Psoas muscle (tissue), 8 donors: ENCODE measurements at places on chromosomes 7 and 10. TPM values are rescaled to one million over a fixed set of nuclear protein-coding genes. Genes with fewer than 3 reads are reported as not detected.
A peak's percentile ranks its signal among the peaks of the same experiment; 100 is the strongest.

- no peak overlapping the region for H3K27ac ChIP-seq
- no peaks in the 10 kb centered on the region for H3K4me1 ChIP-seq
- DNase-seq, result no peak
Measured at GRCh38 chr7:52648872-52649271, 386.6 kb upstream of the POM121L12 start.

DNA sequence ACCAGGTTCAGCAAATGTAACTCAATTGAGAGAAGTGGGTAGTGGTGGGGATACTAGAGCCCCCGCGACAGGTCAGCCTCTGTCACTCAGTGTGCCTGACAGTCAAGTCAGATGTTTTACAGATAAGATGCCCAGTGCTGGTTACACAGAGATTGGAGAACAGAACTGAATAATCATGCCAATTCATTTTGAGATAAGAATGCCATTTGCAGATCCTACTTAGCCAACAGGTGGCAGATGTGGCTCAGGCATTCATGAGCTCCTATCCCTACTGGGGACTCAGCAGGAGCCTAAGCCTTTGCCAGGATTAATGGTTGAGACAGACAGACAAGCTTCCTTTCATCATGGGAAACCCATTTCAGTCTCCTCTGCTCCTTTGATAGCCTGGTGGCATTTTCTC is 137.8 kb downstream of the MAPK8 start:
- DNase-seq, result no peak
- no peaks in the 10 kb centered on the region for H3K27me3 ChIP-seq

DNA sequence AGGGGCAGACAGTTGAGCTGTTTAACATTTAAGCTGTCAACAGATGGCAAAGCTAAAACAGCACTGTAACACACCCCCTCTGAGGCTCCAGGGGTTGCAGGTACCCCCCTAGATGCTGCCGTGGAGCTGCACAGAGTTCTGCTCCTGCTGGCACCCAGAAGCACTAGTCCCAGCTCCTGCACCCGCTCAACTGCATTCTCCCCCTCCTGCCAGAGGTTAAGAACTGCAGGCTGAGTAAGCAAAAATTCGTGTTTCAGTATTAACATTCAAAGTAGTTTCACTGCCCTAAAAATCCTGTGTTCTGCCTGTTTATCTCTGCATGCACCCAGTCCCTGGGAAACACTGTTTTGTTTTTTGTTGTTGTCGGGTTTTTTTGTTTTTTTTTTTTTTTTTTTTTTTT is 790.8 kb upstream of the KCND2 start:
- H3K36me3 ChIP-seq, result no peaks in the 10 kb centered on the region
- H3K27ac ChIP-seq, result no peak overlapping the region
- H3K4me3 ChIP-seq, result no peak overlapping the region
- H3K27me3 ChIP-seq, result no peaks in the 10 kb centered on the region
- no peak for DNase-seq
- no peaks in the 10 kb centered on the region for H3K4me1 ChIP-seq

AKR1D1 gene
- total RNA-seq, result not detected

DNA sequence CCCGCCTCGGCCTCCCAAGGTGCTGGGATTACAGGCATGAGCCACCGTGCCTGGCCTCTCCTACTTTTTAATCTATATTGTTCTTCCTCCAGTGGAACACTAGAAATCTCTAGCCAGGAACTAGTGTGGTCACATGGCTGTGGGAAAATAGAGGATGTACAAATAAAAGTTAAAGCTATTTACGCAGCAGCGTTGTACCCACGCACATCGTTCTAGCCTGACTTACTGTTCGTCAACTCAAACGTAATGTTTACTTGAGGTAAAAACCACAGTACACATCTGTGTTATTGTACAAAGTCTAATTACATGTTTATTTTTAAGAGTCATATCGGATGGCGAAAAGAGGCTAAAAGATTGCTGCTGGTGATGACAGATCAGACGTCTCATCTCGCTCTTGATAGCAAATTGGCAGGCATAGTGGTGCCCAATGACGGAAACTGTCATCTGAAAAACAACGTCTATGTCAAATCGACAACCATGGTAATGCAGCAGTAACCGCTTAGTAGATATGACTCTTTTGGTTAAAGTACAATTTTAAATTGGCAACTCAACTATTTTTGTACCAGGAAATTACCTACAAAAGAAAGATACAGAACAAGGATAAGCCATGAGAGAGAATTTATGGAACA is 50.8 kb downstream of the ITGB8 start:
- H3K4me3 ChIP-seq, result no peak overlapping the region
- H3K4me1 ChIP-seq, result no peaks in the 10 kb centered on the region
- no peaks in the 10 kb centered on the region for H3K27me3 ChIP-seq
- no peak for DNase-seq

GRCh38 chr7:142498364-142498763 is 240.5 kb upstream of the PRSS58 start:
- no peaks in the 10 kb centered on the region for H3K36me3 ChIP-seq
- peaks cover 6% of the 10 kb centered on the region for H3K4me1 ChIP-seq
- no peaks in the 10 kb centered on the region for H3K27me3 ChIP-seq

- H3K4me1 ChIP-seq, result no peaks in the 10 kb centered on the region
- no peak for DNase-seq
- H3K27ac ChIP-seq, result no peak overlapping the region
- no peak overlapping the region for H3K4me3 ChIP-seq
Measured at GRCh38 chr7:85033263-85033662, 153.6 kb downstream of the SEMA3D start.

ZNF485 gene
- total RNA-seq, result 4.0 TPM

DNA sequence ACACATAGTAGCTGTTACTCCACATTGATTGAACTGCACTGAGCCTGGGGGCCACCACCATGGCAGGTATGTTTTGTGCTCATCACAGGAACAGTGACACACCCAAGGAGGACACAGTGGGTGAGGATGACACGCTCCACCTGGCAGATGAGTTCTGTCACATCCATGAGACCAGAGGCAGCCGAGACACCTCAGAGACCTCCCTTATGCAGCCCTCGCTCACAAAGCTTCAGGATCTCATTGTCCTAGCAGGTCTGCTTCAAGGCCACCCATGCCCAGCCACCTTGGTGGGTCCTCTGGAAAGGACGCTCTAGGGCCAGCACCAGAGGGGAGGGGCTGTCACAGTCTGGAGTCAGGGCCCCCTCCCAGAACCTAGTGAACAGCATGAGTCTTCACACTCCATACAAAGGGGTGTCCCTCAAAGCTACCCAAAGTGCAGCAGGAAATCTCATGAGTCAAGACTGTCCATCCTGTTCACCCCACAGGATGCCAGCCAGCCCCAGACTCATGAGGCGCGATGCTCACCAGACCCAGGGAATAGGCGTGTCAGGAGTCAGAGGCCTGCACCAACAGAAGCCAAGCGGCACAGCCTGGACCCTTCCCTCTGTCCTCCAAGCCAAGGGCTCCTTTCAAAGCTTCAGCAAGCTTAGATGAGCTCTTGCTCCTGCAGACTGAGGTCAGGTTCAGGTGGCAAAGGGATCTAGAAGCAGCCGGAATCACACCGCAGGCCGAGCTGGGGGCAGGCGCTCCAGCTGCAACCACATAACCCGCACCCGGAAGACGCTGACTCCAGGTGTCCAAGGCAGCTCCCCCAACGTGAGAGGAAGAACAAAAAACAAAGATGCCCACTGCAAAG is 9.6 kb downstream of the FAM53B start:
- no peaks in the 10 kb centered on the region for H3K36me3 ChIP-seq
- H3K4me1 ChIP-seq, result peaks cover 94% of the 10 kb centered on the region
- peak; percentile 53 for DNase-seq
- H3K27me3 ChIP-seq, result no peaks in the 10 kb centered on the region
- H3K4me3 ChIP-seq, result peak overlapping the region; percentile 32
